ENCODE measurements at places on chromosomes 16 and 17.

DNA sequence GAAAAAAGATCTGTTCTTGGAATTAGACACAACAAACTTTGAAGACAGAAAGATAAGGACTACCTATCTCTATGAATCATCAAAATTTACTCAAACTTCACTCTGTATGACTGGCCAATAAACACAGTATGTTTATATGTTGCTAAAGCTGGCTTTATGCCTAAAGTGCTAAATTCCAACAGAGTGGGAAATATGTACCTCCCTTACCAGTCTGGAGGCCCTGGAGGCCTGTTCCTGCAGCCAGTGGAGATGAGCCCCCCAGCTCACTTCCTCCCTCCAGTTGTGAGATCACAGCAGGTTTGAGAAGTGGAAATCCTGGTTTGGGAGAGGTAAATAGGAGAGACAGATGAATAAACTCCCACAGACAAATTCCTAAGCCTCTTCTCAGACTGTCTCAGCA, 9.0 kb downstream of the ZNF23 start:
- no peak for DNase-seq

GRCh38 chr17:80763293-80763867, 218.7 kb downstream of the RPTOR start:
- DNase-seq: no peak

DNA sequence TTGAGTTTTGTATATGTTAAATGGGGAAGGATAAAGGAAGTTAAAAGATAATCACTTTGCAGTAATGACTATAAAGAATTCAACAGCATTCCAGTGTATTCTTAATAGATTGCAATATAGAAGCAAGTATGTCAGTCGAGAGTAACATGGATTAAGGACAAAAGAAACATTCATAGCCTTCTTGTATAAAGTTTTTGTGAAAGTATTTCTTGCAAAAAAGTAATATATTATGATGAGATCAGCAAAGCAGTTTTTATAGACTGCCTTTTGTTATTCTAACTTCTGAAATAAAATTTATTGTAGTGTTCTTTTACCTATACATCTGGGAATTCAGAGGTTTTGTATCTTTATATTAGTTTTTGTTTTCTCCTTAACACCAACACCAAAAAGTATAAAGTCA, 184.9 kb upstream of the RBL2 start:
- DNase-seq: no peak

- no peak for DNase-seq
These were observed 13.2 kb upstream of the AATK start for GRCh38 chr17:81179220-81179619.

DNA sequence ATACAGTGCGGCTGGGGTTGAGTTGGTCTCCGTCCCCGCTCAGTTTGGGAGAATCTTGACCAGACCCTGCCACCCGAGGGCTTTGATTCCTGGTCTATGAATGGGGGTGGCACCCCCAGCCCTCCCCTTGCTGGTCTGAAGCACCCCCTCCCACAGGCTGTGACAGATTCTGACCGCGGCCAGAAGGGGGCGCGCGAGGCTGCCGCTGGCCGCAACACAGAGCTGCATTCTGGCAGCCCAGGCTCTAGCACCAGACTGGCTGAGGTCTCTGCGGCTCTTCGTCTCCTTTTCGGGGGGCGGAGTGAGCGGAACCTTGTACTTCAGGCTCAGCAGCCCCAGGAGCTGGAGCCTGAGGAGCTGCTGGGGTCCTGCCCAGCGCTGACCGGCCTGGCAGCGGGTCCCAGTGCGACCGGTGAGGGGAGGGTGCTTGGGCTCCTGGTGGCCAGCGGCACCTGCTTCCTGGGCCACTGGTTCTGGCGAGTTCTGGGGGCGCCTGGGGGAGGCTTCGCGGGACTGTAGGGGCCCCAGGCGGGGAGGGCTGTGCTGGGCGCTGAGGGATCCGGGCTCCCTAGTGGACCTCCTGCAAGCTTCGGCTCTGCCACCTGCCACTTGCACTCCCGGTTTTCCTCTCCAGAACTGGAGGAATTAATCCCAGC, 1011.6 kb downstream of the KCNJ18 start:
- no peak for DNase-seq

- DNase-seq: no peak
These were observed 47.1 kb downstream of the ABCA8 start for GRCh38 chr17:68908045-68908444.

GRCh38 chr17:44258811-44259351, 9.1 kb downstream of the SLC4A1 start:
- no peak for DNase-seq

- no peak for DNase-seq
These were observed 5.5 kb upstream of the CACNG5 start for GRCh38 chr17:66829386-66829864.

DNA sequence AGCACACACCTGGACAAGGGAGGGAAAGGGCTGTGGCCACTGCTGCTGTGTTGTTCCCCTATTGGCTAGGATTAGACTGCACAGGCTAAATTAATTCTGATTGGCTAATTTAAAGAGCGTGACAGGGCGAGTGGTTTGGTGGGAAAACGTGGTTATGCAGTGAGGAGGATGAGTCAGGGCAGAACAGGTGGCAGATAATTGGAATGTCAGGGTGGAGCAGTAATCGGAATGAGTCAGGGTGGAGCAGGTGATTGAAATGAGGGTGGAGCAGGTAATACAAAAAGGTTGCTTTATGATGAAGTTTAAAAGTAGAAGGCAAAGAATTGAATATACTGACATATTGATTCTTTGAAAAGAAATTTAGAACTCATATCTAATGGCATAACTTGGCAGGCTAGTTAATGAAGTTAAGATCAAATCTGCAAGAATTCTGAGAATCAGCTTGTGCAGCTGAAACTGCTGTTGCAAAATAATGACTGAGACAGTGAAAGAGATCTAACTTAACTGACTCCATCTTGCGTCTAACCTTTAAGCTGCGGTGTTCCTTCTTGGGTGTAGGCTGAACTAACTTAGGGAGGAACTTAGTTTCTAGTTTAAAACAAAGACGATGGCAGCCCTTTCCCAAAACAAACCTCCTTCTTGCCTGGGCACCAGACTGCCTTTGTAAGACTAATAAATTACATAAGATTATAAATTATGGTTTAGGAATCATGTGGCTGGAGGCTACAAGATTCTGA, 174.3 kb downstream of the UTP18 start:
- DNase-seq: no peak

GRCh38 chr17:70654706-70655105, 485.4 kb downstream of the KCNJ2 start:
- no peak for DNase-seq

- DNase-seq: peak; percentile 57
These were observed 735 bp downstream of the ZNF652 start for GRCh38 chr17:49361129-49361901.

GRCh38 chr17:14320734-14321475, 20.0 kb downstream of the HS3ST3B1 start:
- no peak for DNase-seq

DNA sequence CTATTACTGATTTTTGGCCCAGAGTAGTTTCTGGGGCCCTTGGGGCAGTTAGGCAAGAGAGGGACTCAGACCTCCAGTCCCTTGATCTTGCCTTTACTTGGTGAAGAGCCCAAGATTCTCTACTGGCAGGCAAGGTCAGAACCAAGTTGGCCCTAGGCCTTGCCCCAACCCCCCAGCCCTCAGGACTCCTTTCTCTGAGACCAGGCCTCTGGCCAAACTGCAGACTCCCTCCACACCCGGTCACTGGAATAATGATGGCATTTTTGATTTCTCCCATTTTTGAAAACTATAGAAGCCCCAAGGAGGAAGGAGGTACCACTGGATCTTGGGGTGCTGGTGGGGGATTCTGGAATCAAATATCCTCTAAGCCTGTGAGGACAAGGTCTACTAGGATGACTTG, 18.0 kb upstream of the HOXB9 start:
- DNase-seq: no peak

DNA sequence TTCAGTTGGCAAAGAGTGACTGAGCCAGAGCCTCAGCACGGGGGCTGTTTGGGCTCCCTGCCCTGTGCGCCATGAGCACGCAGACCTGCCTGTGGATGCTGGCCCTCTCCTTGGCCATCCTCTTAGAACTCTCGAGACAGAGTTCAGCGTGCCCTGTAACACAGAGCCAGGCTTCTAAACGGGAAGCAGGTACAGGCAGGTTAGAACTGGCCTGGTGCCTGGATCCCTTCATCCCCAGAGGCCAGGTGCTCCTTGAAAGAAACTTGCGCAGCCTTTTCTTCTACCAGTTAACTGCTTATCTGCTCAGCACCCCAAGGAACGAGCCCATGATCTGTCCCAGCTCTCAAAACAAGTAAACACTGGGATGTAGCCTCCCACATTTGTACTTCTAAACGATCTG, 6.9 kb downstream of the CCNF start:
- peak; percentile 5 for DNase-seq

DNA sequence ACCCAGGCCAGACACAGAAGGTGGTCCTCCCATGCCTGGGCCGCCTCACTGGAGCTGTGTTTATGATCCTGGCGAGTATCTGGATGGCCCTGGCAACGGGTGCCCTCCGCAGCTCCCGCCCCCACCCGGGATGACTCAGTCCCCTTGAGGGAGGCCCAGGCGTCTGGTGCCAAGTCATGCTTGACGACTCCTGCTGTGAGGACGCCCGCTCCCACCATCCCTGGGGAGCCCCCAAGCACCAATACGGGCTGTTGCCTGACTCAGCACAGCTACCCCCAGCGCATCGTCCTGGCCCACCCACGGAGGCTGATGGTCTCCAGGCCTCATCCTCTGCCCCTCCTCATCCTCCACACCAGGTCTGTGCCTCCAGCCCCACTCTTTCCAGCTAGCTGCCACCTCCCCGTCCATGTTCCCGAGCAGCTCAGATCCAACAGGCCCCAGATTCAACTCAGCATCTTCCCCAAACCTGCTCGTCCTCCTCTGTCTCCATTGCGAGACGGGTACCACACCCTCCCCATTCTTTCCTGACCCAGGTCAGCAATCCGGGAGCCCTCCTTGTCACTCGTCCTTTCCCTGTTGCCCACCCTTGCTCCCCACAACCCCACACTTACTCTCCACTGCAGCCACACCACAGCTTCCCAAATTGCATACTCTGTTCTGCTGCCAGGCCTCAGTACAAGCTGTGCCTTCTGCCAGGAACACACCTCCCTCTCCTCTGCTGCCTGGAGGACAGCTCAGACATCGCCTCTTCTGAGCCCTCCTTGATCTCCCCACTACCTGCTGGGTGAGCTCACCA, 2.6 kb downstream of the CAMKK1 start:
- peak; percentile 65 for DNase-seq

DNA sequence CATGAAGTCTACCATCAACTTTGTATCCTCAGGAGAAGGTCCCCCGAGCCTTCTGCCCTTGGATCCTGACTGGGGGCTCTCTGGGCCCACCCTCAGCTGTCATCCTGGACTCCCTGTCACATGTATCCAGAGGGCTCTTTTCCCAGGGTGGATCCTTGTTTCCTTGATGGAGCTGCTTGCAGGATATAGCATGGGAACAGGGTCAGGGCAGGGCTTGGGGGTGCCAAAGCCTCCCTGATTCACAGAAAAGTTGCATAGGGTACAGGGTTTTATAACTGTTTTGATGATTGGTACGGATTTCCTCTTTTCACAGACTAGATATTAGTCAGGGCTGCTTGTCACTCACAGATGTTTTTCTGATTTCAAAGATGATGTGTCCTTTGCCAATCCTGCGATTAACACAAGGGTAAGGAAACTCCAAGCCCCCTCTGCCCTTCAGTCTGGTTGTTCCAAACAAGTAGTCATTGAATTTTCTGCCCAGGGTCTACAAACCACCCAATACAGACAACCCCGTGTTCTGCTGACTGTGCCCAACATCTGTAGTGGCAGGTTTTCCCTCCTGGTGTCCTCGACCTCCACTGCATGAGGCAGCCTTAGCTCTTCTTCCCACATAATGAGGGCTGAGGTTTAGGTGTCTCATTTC, 20.6 kb upstream of the SLC35G3 start:
- DNase-seq: no peak

DNA sequence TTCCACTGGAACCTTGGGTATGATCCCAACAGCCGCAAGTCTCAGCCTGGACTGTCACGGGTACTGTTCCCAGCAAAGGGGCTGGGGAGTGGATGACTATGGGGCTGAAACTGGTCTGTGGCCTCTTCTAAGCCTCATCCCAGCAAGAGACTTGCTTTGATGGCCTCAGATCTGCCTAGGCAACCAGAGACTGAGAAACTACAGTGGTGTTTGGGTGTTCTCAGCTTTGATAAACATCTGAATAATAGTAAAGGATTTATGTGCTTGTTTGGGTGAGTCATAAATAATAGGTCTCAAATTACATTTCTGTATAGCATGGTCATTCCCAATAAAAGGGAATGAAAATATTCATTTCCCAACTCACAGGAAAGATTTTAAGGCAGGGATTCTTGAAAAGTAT, 30.2 kb upstream of the ULK2 start:
- no peak for DNase-seq

DNA sequence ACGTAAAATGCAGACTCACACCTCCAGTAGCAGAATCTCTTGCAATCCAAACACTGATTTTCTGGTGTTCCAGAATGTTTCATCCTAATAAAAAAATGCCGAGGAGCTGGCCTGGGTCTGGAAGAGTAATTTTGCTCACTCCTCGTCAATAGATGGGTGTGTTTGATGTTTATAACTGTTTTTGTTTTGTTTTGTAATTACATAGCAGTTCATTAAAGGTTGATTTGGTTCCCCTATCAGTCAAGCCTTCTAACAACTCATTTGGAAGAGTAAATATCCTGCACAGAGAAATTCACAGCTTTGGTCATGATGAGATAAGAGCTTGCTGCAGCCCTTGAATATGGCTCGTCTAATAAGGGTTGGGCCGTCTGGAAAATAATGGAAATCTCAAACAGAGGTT, 36.8 kb upstream of the ELAC2 start:
- no peak for DNase-seq

- no peak for DNase-seq
These were observed 75.1 kb downstream of the FOXL1 start for GRCh38 chr16:86653285-86654006.

DNA sequence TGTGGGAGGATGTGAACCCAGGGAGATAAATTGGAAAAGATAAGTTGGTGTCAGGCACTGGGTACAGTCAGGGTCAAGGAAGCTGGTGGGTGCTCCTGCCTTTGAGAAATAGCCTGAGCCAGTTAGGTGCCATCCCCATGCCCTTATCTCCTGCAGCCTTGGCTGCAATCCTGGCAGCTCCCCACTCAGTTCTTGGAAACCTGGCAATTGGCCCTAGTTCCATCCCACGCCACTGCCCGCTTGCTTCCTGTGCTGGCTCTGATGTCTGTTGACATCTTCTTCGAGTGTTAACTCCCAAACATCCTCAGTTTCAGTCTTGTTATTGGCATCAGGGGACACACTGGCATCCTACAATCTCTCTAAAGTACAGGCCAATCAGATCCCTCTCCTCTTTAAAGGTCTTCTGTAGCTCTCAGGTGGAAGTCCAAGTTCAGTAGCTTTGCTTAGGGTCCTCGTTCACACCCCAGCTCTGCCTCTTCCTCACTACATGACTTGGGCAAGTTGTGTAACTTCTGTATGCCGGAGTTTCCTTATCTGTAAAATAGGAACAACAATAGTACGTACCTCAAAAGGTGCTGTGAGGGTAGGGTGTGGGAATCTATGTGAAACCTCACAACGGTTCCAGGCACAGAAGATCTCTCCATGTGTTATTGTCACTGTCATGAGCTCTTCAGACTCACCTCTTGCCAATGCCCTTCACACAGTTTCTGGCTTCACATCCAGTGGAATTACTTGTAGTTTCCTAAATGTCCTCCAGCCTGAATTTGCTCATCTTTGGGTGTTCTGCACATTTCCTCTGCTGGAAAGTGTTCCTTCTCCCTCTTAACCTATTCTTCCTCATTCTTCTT, 13.5 kb upstream of the PRKAR1A start:
- DNase-seq: peak; percentile 74

GRCh38 chr16:58767581-58767980, 33.5 kb upstream of the GOT2 start:
- no peak for DNase-seq

- no peak for DNase-seq
These were observed at the start of gene AATK for GRCh38 chr17:81166033-81166492. Gene AATK, minus strand, starts transcription at chr17:81166221. Its CDS starts 229 bp downstream, at chr17:81165992.

GRCh38 chr16:88045820-88046303, 94.6 kb downstream of the BANP start:
- DNase-seq: peak; percentile 23
